ENCODE measurements at places on chromosomes 2 and 18. TPM values are rescaled to one million over a fixed set of nuclear protein-coding genes. Genes with fewer than 3 reads are reported as not detected.

RPIA gene
- total RNA-seq: 17.5 TPM

POTEC gene
- not detected for total RNA-seq

PDCD1 gene
- total RNA-seq: 1.8 TPM

FZD7 gene
- 13.6 TPM for total RNA-seq

VIL1 gene
- not detected for total RNA-seq

MTLN gene
- 53.3 TPM for total RNA-seq

SLC9A4 gene
- total RNA-seq: not detected

CEBPZOS gene
- 38.8 TPM for total RNA-seq

DSC3 gene
- total RNA-seq: 1.6 TPM

RFTN2 gene
- 12.3 TPM for total RNA-seq

CHRNG gene
- not detected for total RNA-seq

RNU2-63P gene
- not detected for total RNA-seq

LOXHD1 gene
- total RNA-seq: 2.7 TPM

IL36RN gene
- total RNA-seq: not detected

RUFY4 gene
- total RNA-seq: not detected

DNA sequence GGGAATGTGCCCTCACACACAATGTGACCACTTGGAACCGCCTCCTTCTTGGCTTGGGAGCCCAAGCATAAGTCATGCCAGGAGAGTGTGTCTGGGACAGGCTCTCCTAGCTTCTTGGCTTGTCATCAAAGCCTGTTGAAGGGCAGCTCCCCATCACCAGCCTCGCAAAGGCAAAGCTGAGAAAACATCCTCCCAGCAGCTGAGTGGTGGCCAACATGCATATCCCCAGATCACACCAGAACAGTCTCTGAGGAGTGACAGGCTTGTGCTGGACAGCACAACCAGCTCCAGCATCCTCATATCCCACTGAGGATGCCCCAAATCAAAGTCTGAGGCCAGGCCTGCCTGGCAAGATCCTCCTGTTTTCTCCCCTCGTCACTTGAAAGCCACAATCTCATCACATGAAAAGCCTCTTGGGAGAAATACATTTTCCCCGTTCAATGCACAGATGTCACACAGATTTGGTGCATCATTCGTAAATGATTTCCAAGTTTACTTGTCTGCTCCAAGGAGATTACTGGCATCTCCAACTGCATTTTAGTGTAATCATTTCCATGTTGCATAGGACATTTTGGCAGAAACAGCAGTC is 269.3 kb downstream of the TTC32 start:
- DNase-seq: no peak
- H3K27ac ChIP-seq: no peak overlapping the region
- no peak overlapping the region for H3K4me3 ChIP-seq
- H3K27me3 ChIP-seq: no peaks in the 10 kb centered on the region

- H3K36me3 ChIP-seq: no peaks in the 10 kb centered on the region
- H3K27me3 ChIP-seq: no peaks in the 10 kb centered on the region
- DNase-seq: no peak
- no peak overlapping the region for H3K4me3 ChIP-seq
- no peak overlapping the region for H3K27ac ChIP-seq
Observed at GRCh38 chr18:34661464-34662087, 48.5 kb upstream of the DTNA start.

GRCh38 chr2:163737563-163737962 is 1.8 kb upstream of the FIGN start:
- no peak overlapping the region for H3K4me3 ChIP-seq
- H3K27ac ChIP-seq: no peak overlapping the region
- no peak for DNase-seq
- no peaks in the 10 kb centered on the region for H3K4me1 ChIP-seq

DNA sequence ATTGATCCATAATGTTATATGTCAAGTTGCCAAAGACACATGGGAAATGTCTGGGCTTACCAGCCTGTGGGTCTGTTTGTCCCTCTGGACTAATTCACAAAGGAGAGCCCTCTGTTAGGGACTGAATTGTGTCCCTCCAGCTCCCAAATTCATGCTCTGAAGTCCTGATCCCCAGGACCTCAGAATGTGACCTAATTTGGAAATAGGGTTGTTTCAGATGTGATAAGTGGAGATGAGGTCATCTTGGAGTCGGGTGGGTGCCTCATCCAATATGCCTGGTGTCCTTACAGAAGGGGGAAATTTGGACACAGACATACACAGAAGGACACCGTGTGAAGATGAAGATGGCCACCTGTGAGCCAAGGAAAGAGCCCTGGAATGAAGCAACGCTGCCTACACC is 41.4 kb upstream of the ROCK2 start:
- H3K36me3 ChIP-seq: no peaks in the 10 kb centered on the region
- no peaks in the 10 kb centered on the region for H3K27me3 ChIP-seq
- no peak overlapping the region for H3K27ac ChIP-seq
- H3K4me1 ChIP-seq: peaks cover 39% of the 10 kb centered on the region
- no peak overlapping the region for H3K4me3 ChIP-seq
- DNase-seq: no peak

GRCh38 chr2:190791976-190792575 is 88.5 kb upstream of the GLS start:
- no peak overlapping the region for H3K4me3 ChIP-seq
- no peak for DNase-seq
- no peaks in the 10 kb centered on the region for H3K36me3 ChIP-seq
- H3K4me1 ChIP-seq: peaks cover 9% of the 10 kb centered on the region
- peak overlapping the region; percentile 0 for H3K27ac ChIP-seq
- no peaks in the 10 kb centered on the region for H3K27me3 ChIP-seq

DNA sequence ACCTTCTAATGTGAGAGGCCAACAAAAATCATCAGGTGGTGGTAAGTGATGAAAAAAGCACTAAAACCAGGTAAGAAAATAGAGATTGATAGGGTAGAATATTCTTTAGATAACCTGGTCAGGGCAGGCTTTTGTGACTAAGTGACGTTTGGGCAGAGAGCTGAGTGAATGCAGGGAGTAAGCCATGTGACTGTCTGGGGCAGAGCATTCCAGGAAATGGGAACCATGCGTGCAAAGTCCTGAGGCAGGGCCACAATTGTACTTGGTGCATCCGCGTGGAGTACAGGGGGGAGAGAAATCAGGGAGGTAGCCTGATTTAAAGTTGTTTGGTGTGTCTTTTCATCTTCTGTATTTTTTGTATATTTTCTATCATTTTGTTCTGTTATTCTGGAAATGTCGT is 102.5 kb downstream of the LYPD6B start:
- no peak for DNase-seq
- no peaks in the 10 kb centered on the region for H3K4me1 ChIP-seq
- no peak overlapping the region for H3K4me3 ChIP-seq
- no peaks in the 10 kb centered on the region for H3K27me3 ChIP-seq

- no peak overlapping the region for H3K27ac ChIP-seq
- H3K27me3 ChIP-seq: no peaks in the 10 kb centered on the region
- no peaks in the 10 kb centered on the region for H3K36me3 ChIP-seq
- H3K4me3 ChIP-seq: no peak overlapping the region
- DNase-seq: no peak
Observed at GRCh38 chr2:134778372-134778771, 59.6 kb upstream of the TMEM163 start.

DNA sequence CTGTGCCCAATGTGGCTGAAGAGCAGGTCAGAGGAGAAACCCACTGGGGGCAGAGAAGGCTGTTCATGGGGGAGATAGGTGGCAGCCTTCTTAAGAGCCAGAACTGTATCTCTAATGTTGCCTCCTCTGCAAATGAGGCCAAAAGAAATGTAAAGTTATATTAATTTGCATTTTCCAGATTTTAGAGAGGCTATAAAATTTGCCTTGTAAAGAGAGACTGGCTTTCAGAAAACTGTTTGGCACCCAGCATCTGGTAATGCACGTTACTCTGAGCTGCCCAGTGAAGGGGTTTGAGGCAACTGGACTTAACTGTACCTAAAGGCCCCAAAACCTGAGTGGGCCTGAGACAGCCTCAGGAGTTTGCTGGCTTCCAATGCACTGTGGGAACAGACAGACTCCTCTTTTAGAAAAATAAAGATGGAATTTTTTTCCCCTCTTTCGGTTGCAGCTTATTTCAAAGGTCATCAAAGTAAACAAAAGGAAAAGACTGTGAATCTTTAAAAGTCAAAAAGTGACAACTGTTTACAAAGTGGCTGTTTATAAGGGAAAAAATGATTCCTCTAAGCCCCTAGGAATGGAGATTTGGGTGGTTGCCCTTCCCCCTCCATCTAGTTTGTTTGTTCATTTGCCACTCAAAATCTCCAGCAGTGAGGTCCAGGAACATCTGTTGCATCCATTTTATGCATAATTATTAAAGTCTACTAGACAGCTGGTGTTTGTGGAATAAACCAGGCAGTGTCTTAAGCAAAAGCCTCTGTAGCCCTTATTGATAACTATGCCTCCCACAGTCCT is 132.2 kb upstream of the ZFP36L2 start:
- H3K27me3 ChIP-seq: no peaks in the 10 kb centered on the region
- H3K4me1 ChIP-seq: no peaks in the 10 kb centered on the region
- H3K4me3 ChIP-seq: no peak overlapping the region
- no peak for DNase-seq
- H3K27ac ChIP-seq: no peak overlapping the region

- H3K4me3 ChIP-seq: no peak overlapping the region
- peaks cover 82% of the 10 kb centered on the region for H3K36me3 ChIP-seq
- no peak for DNase-seq
- H3K27ac ChIP-seq: no peak overlapping the region
Observed at GRCh38 chr2:8805278-8806210, 31.9 kb downstream of the KIDINS220 start.

GRCh38 chr2:167471332-167471731 is 583.1 kb downstream of the XIRP2 start:
- H3K27me3 ChIP-seq: no peaks in the 10 kb centered on the region
- no peaks in the 10 kb centered on the region for H3K4me1 ChIP-seq
- no peak for DNase-seq
- no peak overlapping the region for H3K27ac ChIP-seq

GRCh38 chr2:17101596-17101995 is 416.6 kb downstream of the RAD51AP2 start:
- no peak for DNase-seq
- H3K27me3 ChIP-seq: no peaks in the 10 kb centered on the region

GRCh38 chr2:3459185-3460015 is 59.9 kb downstream of the ADI1 start:
- no peak overlapping the region for H3K4me3 ChIP-seq
- peaks cover 10% of the 10 kb centered on the region for H3K4me1 ChIP-seq
- no peaks in the 10 kb centered on the region for H3K27me3 ChIP-seq
- DNase-seq: peak; percentile 91
- H3K27ac ChIP-seq: peak overlapping the region; percentile 58
- peaks cover 42% of the 10 kb centered on the region for H3K36me3 ChIP-seq

- H3K4me3 ChIP-seq: peak overlapping the region; percentile 62
- H3K27ac ChIP-seq: no peak overlapping the region
- H3K27me3 ChIP-seq: no peaks in the 10 kb centered on the region
- no peaks in the 10 kb centered on the region for H3K36me3 ChIP-seq
- no peak for DNase-seq
Observed at GRCh38 chr2:109611467-109612095, 2.2 kb downstream of the SEPTIN10 start.

DNA sequence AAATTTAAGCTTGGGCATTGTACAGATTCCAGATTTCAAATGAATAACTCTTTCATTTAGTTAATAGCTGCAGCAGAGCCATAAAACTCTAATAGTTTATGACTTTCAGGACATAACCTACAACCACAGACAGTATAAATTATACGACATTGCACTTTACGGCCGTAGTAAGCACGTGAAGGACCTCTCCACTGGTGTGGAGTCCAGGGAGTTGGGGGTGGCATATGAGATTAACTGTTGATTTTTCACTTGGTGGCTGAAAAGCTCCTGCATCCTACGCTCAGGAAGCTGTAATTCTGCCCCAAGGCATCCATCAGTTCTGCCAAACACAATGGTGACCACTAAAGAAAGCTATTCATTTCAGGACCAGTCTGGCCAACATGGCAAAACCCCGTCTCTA is 376.2 kb downstream of the SOX11 start:
- no peaks in the 10 kb centered on the region for H3K27me3 ChIP-seq
- no peak for DNase-seq
- no peak overlapping the region for H3K4me3 ChIP-seq
- no peak overlapping the region for H3K27ac ChIP-seq
- no peaks in the 10 kb centered on the region for H3K36me3 ChIP-seq
- no peaks in the 10 kb centered on the region for H3K4me1 ChIP-seq

GRCh38 chr2:153622285-153622684 is 143.7 kb upstream of the RPRM start:
- no peak overlapping the region for H3K27ac ChIP-seq
- no peak overlapping the region for H3K4me3 ChIP-seq
- no peaks in the 10 kb centered on the region for H3K36me3 ChIP-seq
- no peaks in the 10 kb centered on the region for H3K27me3 ChIP-seq
- H3K4me1 ChIP-seq: no peaks in the 10 kb centered on the region
- no peak for DNase-seq

GRCh38 chr18:79169958-79170555 is 100.9 kb downstream of the ATP9B start:
- no peak overlapping the region for H3K4me3 ChIP-seq
- no peak overlapping the region for H3K27ac ChIP-seq
- H3K27me3 ChIP-seq: no peaks in the 10 kb centered on the region
- no peaks in the 10 kb centered on the region for H3K4me1 ChIP-seq
- H3K36me3 ChIP-seq: peaks cover 17% of the 10 kb centered on the region

GRCh38 chr2:217916504-217917254 is 86.1 kb downstream of the TNS1 start:
- H3K36me3 ChIP-seq: peaks cover 34% of the 10 kb centered on the region
- H3K27me3 ChIP-seq: no peaks in the 10 kb centered on the region
- H3K4me3 ChIP-seq: no peak overlapping the region
- peaks cover 100% of the 10 kb centered on the region for H3K4me1 ChIP-seq
- peak; percentile 84 for DNase-seq

All from upper lobe of right lung (tissue), 1 donor.